Right renal cortex interstitium (tissue), 3 donors: ENCODE measurements at places on chromosomes 1 and 21.
A peak's percentile ranks its signal among the peaks of the same experiment; 100 is the strongest.

DNA sequence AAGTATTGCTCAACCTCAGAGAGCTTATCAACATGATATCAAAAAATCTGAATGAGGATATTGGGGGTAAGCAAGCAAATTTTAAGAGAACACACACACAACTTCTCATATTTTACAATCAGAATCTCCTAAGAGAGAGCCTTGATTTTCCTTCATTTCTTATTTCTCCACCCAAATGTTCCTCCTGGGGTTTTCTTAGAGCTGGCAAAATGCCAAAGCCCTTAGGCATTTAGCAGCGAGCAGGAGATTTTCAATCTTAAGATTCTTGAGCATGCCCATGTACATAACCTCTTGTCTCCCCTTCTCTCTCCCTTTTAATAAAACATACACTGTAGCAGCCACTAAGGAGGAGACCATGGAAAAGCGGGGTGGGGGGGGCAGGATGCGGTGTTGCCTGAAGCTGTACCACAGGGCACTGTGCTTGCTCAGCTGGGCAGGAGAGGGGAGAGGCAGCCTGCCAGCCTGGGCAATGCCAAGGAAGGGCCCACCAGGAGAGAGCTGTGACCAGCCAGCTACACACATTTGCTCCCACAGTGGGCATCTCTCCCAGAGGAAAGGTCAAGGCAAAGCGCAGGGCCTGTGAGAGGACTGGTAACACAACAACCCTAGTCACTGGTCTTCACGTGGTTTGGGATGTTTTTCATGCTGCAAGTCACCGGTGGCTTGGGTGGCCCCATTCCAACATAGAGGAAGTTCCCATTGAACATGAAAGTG lies 4.3 kb downstream of the BRINP2 start:
- no peak for DNase-seq

GRCh38 chr1:207336559-207337467 lies 15.3 kb downstream of the CD55 start:
- no peak for DNase-seq

DNA sequence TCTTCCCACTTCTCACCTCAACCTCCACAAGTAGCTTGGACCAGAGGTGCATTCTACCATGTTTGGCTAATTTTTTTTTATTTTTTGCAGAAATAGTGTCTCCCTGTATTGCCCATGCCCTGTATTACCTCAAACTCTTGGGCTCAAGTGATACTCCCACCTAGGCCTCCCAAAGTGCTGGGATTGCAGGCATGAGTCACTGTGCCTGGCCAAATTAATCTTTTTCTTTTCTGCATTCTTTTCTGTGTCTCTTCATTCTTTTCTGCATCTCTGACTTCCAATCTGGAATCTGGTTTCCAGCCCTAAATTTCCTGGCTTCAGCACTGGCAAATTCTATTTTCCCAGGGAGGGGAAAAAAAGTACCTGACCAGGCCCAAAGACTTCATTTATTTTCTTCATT lies 31.2 kb upstream of the TACSTD2 start:
- no peak for DNase-seq

- DNase-seq: peak; percentile 41
These were observed 51.9 kb upstream of the CD34 start for GRCh38 chr1:207962716-207963426.

GRCh38 chr1:186292875-186293274 lies 82.2 kb downstream of the TPR start:
- DNase-seq: no peak

GRCh38 chr1:212178851-212179250 lies 106.4 kb upstream of the PPP2R5A start:
- no peak for DNase-seq

GRCh38 chr1:55848906-55849305 lies 633.7 kb upstream of the USP24 start:
- DNase-seq: no peak

GRCh38 chr1:205247130-205247921 lies 19.6 kb downstream of the TMCC2 start:
- no peak for DNase-seq

DNA sequence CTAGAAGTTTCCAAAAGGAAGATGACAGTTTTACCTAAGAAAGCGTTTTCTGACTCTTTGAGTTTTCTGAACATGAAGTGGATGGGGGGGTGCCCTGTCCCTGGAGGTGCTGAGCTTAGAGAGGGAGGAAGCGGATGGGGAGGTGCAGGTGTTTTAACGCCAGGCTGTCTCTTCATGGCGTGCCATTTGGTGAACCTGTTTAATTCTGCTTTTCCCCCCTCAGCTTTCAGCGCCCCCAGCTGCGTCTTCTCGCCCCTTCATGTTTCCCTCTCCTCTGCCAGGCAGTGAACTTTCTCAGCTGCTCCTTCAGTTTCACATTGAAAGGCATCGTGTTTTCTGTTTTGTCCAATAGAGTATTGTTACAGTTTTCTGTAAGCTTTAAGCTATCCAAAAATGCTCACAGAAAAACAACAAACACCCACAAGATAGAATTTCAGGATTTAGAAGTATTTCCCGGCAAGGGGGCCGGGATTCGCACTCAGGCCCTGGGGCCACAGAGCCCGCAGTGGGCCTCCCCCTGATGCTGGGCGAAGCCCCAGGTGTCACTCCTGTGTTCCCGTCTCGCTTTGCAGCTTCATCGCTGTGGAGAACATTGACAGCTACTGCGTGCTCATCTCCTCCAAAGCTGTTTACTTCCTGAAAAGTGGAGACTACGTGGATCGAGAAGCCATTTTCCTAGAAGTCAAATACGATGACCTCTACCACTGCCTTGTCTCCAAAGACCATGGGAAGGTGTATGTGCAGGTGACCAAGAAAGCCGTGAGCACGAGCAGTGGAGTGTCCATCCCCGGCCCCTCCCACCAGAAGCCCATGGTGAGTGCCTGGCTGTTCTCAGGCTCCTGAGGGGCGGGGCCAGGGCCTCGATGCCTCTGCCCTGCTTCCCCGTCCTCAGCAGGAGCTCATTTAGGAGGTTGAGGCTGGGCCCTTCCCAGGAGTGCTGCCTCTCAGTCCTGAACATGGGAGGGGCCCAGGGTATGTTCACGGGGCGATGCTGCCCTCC lies 111.4 kb downstream of the DHRS3 start:
- no peak for DNase-seq

DNA sequence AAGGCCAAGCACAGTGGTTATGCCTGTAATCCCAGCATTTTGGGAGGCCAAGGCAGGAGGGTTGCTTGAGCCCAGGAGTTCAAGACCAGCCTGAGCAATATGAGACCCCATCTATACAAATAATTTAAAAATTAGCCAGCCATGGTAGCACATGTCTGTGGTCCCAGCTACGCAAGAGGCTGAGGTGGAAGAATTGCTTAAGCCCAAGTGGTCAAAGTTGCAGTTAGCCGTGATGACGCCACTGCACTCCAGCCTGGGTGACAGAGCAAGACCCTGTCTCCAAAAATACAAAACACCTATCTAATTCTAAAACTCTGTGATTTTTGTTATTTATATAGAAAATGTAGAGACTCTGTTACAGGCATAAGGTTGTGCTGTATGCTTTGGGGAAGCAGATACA lies 44.2 kb upstream of the ZYG11A start:
- no peak for DNase-seq

- DNase-seq: no peak
These were observed 6.0 kb upstream of the H6PD start for GRCh38 chr1:9228609-9229008.

- DNase-seq: no peak
These were observed 61.3 kb upstream of the SDC3 start for GRCh38 chr1:30969903-30970302.

- DNase-seq: no peak
These were observed 20.0 kb upstream of the BCAR3 start for GRCh38 chr1:93701629-93702028.

DNA sequence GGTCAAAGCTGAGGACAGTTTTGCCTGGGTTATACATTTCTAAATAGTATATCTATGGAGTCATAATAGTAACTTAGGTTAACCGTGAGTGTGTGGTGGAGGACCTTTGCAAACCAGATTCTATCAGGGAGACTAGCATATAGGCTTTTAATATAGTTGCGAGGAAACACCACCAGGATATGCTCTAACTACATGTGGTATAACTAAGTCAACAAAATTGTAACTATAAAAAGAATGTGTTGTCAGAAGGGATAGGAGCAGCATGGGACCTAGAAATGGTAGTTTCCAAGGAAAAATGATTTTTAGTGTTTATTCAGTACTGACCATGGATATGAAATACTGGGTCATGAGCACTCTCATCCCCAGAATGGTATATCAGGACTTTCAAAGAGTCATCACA lies 338.1 kb downstream of the TGFB2 start:
- DNase-seq: no peak

DNA sequence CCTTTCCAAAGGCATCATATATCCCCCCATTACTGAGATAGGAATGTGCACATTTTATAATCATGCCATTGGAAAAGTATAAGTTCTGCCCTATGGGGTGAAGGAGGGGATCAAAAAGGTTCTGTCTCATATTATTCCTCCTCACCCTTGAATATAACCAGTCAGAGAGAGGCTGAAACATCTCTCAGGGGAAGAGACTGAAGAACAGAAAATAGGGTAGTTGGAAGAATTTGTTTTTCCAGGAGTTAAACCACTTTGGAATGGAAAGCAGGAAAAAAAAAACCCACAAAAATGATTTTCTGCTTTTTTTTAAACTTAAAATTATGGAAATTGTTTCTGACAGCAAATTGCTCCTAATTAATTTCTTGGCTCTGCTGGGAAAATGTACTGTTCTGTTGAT lies 52.8 kb upstream of the BEND5 start:
- no peak for DNase-seq

DNA sequence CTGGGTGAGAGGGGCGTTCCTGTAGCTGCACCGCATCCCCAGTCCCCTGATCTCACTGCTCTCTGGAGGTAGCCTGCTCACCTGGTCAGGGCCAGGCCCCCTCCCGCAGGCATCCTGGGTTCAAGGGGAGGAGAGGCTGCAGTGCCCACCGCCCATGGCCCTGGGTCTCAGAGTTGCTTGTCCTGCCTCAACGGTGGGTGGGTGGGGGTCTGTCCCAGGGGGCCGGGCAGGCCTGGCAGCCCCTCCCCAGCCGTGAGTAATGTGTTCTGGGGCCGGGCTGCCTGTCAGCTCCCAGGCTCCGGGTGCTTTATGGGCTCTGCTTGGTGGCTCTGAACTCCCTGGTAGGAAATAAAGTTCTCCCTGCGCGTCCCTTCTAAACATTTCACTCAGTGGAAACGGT lies 126.9 kb downstream of the CASZ1 start:
- no peak for DNase-seq

GRCh38 chr1:180258935-180259334 lies 28.9 kb downstream of the LHX4 start:
- DNase-seq: no peak

- DNase-seq: no peak
These were observed 1232.1 kb downstream of the MRPL39 start for GRCh38 chr21:24375201-24375600.

GRCh38 chr1:219459351-219460080 lies 153.4 kb downstream of the ZC3H11B start:
- no peak for DNase-seq

GRCh38 chr21:35491920-35492678 lies 443.0 kb upstream of the RUNX1 start:
- DNase-seq: no peak

- DNase-seq: no peak
These were observed 14.5 kb upstream of the TNFRSF1B start for GRCh38 chr1:12152113-12152891.

DNA sequence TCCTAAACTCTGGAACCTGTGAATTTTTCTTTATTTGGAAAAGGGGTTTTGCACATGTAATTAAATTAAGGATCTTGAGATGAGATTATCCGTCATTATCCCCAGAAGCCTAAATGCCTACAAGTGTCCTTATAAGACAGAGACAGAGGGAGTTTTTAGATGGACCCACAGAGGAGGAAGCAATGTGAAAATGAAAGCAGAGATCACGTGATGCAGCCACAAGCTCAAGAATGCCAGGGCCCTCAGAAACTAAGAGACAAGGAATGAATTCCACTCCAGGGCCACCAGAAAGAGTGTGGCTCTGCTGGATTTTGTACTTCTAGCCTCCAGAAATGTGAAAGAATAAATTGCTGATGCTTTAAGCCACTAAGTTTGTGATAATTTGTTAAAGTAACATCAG lies 183.6 kb upstream of the UBE2U start:
- no peak for DNase-seq

- no peak for DNase-seq
These were observed 37.0 kb upstream of the ATP2B4 start for GRCh38 chr1:203589595-203589994.

- no peak for DNase-seq
These were observed 29.8 kb upstream of the RC3H1 start for GRCh38 chr1:174051956-174052355.

DNA sequence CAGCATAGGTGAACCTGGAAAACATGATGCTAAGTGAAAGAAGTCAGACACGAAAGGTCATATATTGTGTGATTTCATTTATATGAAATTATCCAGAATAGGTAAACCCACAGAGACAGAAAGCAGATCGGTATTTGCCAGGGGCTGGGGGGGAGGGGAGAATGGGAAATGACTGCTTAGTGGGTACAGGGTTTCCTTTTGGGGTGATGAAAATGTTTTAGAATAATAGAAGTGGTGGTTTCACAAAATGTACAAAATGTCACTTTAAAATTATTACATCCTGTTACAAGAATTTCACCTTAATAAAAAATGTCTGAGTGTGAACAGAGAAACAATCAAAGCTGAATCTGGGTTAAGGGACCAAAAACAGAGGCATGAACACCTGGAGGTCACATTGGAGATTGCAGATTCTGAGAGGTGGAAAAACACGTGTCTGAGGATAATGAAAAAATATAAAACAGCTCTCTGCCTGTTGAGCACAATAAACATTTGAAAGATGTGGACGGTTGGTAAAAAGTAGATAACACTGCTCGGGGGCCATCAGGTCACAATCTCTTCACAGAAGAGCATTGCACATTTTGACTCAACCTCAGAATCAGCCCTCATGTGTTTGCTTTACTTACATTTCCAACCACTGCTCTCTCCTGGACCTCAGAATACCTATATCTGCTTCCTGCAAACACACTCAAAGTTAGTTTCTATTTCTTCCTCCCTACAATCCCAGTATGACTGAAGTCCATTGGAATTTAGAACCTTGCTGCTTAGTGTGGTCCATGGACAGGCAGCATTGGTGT lies 3.2 kb downstream of the SLAMF6 start:
- no peak for DNase-seq

- DNase-seq: no peak
These were observed 118.7 kb upstream of the SGIP1 start for GRCh38 chr1:66415281-66415680.

- DNase-seq: no peak
These were observed 19.5 kb downstream of the PLA2G5 start for GRCh38 chr1:20089328-20090077.

GRCh38 chr1:209692745-209693504 lies 11.7 kb upstream of the HSD11B1 start:
- DNase-seq: peak; percentile 65

- no peak for DNase-seq
These were observed 53.5 kb downstream of the NTNG1 start for GRCh38 chr1:107194380-107194779.

GRCh38 chr1:15179485-15179883 lies 25.9 kb downstream of the TMEM51 start:
- DNase-seq: no peak

GRCh38 chr1:93113127-93113526 lies 34.0 kb downstream of the MTF2 start:
- no peak for DNase-seq
